Breast epithelium (tissue), 4 donors: ENCODE measurements at places on chromosomes 5 and 9. TPM values are rescaled to one million over a fixed set of nuclear protein-coding genes. Genes with fewer than 3 reads are reported as not detected.

SPAG8 gene
- total RNA-seq: 1.1 TPM

DNA sequence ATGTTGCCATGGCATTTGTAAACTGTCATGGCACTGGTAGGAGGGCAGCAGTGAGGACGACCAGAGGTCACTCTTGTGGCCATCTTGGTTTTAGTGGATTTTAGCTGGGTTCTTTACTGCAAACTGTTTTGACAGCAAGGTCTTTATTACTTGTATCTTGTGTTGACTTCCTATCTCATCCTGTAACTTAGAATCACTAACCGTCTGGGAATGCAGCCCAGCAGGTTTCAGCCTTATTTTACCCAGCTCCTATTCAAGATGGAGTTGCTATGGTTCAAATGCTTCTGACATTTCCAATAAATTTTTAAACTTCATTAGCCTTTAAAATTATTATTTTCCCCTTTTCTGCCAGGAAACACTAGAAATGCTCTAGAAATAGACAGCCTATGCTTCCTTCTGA, 839.1 kb downstream of the NR2F1-AS1 start:
- H3K36me3 ChIP-seq: no peaks in the 10 kb centered on the region
- no peak overlapping the region for H3K27ac ChIP-seq
- H3K4me3 ChIP-seq: no peak overlapping the region

DNA sequence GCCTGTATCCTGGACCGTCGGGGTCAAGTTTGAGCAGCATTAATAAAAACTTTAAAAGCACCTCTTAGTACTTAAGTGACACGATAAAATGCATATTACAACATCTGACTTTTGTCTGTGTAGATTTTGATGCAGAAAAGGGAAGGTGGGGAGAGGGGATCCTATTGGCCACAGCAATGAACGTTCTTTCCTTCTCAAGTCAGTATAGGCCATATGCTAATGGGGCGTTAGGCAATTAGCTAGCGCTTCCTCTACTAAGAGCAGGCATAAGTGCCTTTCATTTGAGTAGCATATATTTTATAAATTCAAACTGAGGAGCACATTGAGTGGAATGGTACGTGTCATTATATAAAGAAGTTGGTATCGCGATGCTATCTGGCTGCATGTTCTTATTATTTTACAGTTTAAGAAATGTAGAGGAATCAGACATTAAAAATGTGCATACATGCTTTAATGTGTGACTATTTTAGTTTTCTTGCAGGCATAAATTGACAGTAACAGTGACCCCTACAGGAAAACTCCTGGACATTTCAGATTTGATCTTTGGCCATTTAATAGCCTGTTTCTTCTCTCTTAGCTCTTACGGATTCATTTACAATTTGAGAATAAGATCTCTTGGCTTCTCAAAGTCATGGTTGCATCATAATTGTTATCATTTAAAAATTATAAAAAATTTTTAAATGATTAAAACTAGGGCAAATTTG, 1.1 kb upstream of the GNA14 start:
- H3K4me1 ChIP-seq: no peaks in the 10 kb centered on the region
- DNase-seq: no peak
- no peaks in the 10 kb centered on the region for H3K27me3 ChIP-seq

GRCh38 chr9:117354244-117354847, 60.5 kb downstream of the ASTN2 start:
- no peak overlapping the region for H3K27ac ChIP-seq
- no peak overlapping the region for H3K4me3 ChIP-seq

GRCh38 chr5:122723606-122724352, 51.1 kb upstream of the SNX2 start:
- H3K27ac ChIP-seq: no peak overlapping the region
- H3K36me3 ChIP-seq: no peaks in the 10 kb centered on the region
- peaks cover 9% of the 10 kb centered on the region for H3K4me1 ChIP-seq
- no peaks in the 10 kb centered on the region for H3K27me3 ChIP-seq
- H3K4me3 ChIP-seq: no peak overlapping the region
